ENCODE measurements at places on chromosomes 5 and 9.

DNA sequence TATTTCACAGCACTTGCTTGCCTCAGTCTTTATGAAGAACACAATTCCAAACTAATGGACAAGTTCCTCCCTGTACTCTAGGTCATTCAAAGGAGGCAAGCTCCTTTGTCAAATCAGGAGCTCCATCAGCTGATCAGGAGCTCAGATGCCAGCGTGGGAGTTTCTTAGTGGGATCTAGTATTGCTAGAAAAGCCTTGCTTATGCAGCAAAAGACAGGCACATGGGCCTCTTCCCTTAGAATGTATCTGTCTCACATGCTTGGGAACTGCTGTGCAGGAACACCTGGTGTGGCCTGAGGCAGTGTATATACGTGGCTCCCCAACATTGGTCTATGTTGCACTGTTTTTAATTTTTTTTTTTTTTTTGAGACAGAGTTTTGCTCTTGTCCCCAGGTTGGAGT, 21.4 kb upstream of the HAVCR1 start:
- no peak for DNase-seq

- DNase-seq = no peak
Observed at GRCh38 chr9:108468364-108468763, 387.4 kb downstream of the ACTL7B start.

DNA sequence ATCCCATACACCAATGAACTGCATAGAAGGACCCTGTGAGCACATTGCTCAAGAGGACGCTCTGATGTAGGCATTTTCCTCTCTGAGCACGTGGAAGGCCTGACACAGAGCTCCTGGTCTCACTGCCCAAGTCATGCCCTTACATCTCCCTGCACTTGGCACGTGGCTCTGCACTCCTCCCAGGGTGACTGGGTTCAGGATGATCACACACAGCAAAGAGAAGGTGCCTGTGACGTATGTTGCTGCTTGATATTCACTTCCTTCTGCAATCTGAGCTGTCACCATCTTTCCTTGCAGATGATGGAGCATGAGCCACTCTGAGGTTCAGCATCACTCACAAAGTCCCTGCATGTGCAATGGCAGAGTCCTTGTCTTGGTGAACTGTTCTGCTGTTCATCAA, 125.2 kb downstream of the FSTL4 start:
- DNase-seq = no peak

GRCh38 chr5:982377-983237, 26.0 kb upstream of the NKD2 start:
- no peak for DNase-seq

DNA sequence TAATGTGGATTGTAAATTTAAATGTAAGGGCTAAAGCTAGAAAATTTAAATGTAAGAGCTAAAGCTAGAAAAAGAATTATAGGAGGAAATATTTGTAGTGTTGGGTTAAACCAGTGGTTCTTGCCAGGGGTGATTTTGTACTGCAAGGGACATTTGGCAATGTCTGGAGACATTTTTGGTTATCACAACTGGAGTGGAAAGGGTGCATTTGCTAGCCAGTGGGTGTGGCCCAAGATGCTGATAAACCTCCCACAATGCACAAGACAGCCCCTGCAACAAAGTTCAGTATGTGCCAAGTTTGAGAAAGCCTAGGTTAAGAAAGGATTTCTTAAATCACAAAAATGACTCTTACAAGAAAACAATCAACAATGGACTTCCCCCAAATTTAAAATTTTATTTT, 31.6 kb upstream of the ELL2 start:
- DNase-seq = no peak

GRCh38 chr9:117340422-117340821, 74.4 kb downstream of the ASTN2 start:
- no peak for DNase-seq

- DNase-seq = no peak
Observed at GRCh38 chr5:101473483-101473882, 570.4 kb upstream of the ST8SIA4 start.

- no peak for DNase-seq
Observed at GRCh38 chr5:35877655-35878054, 21.0 kb downstream of the IL7R start.

DNA sequence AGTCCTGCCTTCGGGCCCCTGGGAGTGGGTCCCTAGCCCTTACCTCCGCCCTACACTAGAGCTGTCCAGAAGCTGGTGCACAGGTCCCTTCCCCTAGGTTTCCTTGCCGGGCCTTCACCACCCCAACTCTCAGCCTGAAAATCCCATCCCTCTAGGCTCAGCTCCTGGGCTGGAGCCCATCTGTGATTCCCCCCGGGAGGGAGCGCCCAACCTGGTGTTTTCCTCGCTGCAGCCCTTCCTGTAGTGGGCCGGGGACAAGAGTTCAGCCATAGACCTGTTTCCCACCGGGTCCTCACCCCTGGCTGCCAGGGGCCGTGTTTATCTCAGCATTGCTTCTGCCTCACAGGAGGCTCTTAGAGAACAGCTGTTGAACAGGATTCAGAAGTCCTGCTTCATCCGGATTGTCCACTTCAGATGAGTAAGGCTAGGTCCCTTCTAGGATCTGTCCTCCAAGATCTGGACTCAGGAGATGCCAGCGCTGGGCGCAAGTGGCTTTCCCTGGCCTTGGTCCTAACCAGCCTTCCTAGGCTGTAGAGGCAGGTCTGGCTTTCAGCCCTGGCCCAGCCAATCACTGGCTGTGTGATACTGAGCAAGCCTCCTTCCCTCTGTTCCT, 965 bp downstream of the GLIPR2 start:
- DNase-seq = no peak

- DNase-seq = no peak
Observed at GRCh38 chr5:42522783-42523182, 99.5 kb downstream of the GHR start.

DNA sequence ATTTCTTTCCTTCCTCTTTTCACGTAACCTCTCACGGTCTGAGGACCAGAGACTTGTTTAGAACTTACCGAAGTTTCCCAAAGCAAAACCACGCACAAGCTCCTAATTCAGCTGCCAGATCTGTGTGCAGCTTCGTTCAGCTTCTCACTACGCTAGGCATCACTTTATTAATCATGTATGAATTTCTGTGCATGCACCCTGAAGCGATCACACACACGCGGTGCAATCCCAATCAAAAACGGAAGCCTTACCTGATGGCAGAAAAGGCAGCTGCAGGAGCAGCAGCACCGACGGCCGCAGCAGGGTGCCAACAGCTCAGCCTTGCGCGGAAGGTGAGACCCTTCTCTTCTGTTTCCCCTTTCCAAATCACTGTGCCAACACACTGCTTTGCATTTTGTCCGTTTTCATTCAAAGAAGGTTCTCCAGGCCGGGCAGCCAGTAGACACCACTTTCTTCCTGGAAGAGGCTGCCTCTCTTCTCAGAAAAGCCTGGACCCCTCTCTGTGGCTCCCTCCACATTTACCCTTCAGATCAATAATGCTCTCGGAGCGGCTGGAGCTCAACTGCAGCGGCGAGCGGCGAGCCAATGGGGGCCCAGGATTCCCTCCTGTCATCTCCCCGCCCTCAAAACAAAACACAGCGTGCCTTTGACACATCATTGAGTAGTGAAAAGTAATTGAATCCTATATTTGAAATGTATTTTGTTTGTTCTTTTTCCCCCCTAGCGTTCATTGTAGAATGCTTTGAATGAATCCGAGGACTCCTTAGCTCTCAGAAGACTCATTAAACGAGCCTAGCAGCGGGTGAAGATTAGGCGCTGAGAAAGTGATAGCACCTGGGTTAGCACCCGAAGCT, at the start of gene CDH12:
TSS of gene CDH12 (minus strand) at position 538 of the 854 bp plus-strand sequence.
- DNase-seq = no peak

GRCh38 chr9:136795000-136795348, 1.2 kb upstream of the CCDC183 start:
- no peak for DNase-seq

- no peak for DNase-seq
Observed at GRCh38 chr5:131611064-131611381, 24.0 kb downstream of the RAPGEF6 start.
